Right ventricle myocardium superior (tissue), 1 donor: ENCODE measurements at places on chromosomes 1 and 21.

GRCh38 chr1:42815941-42816584 is 859 bp upstream of the ERMAP start:
- DNase-seq, result no peak

DNA sequence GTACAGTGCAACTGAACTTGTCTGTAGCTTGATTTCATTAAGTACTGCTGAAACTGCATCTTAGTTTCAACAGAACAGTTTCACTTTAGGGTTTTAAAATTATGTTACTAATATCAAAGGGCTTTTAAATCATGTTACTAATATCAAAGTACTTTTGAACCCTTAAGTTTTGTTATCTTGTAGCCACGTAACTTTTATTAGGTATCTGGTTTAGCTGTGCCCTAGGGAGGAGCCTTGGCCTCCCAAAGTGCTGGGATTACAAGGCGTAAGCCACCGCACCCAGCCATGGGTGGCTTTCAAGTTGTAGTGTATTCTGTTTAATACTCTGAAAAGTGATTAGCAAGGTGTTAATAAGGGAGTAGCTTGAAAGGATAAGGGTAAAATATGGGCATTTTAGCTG is 2.0 kb downstream of the KDM4A start:
- DNase-seq, result no peak

GRCh38 chr1:11364170-11364569 is 91.2 kb downstream of the UBIAD1 start:
- no peak for DNase-seq

- no peak for DNase-seq
Observed at GRCh38 chr1:186717286-186717685, 37.1 kb upstream of the PTGS2 start.

GRCh38 chr21:29305068-29305467 is 6.3 kb downstream of the BACH1 start:
- no peak for DNase-seq

DNA sequence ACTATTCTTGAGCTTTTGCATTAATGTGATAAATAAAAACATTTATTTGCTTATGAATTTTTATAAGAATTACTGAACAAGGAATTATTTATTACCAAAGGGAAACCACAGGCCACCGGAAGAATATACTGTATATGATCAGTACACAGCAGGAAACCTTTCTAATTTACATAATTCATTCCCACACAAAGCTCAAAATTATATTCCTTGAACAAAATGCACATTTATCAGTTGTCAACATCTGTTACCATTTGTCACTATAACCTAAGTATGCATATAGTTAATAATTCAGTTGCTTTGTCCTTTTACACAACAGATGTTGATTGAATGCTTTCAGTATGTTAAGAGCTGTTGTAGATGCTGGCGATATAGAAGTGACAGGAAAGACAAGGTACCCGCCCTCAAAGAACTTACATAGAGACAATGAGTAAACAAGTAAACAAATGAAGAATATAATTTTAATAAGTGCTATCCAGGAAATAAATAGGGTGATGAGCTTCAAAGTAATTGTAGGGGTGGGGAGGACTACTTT is 27.2 kb downstream of the VPS45 start:
- no peak for DNase-seq

- DNase-seq, result no peak
Observed at GRCh38 chr1:242184955-242185354, 186.1 kb upstream of the MAP1LC3C start.

DNA sequence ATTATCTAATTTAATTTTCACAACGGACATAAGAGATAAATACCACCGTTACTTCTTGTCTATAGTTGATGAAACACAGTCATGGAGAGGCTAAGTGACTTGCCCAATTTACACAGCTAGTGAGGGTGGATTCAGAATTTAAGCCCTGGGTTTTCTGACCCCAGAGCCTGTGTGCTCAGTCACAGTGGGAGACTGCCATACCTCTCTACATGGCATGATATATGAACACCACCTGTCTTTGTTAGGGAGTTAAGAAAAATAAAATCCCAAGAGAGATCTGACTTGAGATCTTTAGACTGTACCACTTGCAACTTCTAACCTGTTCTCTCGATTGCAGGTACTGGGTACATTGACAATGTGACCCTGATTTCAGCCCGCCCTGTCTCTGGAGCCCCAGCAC is 40.3 kb downstream of the LAMC2 start:
- DNase-seq, result no peak

- DNase-seq, result no peak
Observed at GRCh38 chr1:10957133-10957532, 55.3 kb upstream of the TARDBP start.

- DNase-seq, result no peak
Observed at GRCh38 chr21:34820051-34820450, 151.3 kb downstream of the CLIC6 start.

DNA sequence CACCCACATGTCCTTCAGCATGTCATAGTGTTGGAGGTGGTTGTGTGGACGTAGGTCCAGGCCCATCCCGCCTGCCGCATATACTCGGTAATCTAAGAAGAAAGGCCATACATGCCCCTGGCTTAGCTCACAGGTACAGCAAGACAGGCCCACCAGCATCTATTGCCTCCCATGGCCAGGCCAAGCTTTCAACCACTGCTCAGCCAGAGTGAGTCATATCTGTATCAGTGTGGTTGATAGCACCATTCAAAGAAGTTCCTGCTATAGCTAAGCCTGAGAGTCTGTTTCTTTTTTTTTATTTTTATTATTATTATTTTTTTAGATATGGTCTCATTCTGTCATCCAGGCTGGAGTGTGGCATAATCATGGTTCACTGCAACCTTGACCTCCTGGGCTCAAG is 17.0 kb downstream of the KLHDC8A start:
- DNase-seq, result no peak

DNA sequence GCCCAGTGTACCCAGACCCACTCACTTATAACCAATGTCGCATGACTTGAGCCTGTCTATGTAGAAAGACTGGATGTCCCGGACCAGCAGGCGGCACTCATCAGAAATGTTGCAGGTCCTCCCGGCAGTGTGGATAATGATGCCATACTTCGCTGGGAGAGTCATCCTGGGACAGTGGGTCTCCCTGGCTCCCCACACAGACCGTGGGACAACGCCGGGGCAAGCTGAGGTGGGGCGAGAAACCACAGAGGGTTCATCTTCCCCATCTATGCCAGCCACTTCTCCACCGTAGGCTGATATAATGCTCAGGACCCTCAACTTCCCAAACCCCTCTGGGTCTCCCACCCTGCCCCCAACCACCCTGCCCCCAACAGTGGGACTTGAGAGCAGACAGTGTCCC is 8.3 kb downstream of the PGLYRP4 start:
- DNase-seq, result no peak

- DNase-seq, result no peak
Observed at GRCh38 chr1:40183055-40183710, 22.0 kb downstream of the RLF start.

GRCh38 chr1:202619505-202619904 is 90.7 kb downstream of the SYT2 start:
- DNase-seq, result no peak

DNA sequence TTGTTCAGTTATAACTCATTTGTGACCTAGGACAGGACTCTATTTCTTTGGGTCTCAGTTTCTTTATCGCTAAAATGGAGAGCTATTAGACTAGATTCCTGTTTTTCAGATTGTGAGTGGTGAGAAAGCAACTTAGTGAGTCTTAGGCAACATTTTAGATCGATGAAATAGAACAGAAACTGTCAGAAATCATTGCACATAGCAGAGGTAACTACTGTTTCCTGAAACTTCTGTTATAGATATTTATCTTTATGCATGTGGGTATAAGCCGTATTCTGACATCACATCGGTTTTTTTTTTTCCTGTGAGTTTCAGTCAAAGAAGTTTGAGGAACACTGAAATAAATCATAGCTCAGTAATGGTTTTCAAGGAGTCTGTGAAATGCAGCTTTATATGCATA is 42.1 kb upstream of the DNAJC6 start:
- no peak for DNase-seq

DNA sequence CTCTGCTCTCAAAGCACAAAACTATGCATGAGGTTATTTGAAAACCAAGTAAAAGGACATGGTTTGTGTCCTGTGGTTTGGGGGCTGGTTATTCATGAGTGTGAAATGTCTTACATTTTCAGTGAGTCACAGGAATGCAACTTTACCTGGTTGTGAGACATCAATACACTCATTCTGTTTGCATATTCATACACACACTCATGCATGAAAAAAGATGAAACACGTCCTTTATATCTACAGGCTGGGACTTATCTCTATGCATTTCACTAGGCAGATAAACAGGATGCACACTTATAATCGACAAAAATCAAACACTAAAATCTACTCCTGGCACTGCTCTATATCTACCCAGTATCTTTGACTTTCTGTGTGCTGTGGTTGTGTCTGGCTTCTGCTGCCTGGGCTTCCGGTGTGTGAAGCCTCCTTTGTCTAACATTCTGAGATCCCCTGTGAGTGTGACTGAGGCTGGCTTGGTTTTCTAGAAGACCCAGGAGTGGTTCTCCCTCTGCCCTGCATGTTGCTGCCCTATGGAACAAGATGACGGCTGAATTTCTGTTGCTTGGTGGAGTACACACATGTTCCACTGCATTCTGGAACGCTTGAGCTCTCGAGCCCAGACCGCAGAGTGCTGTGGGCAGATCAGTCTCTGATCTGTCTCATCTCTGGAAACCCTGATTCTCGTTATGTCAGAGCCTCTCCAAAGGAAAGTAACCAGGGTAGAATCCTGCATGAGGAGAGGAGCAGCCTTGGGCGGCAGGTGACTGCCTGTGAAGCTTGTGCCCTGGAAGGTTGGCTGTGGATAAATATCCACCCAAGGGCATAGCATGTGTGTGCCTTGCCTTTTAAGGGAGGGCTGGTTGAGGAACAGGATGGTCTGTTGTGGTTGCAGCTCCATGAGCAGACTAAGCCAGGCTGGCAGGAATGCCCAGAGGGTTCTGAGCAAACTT is 19.7 kb upstream of the FASLG start:
- DNase-seq, result no peak

GRCh38 chr1:14443164-14443787 is 155.2 kb upstream of the KAZN start:
- DNase-seq, result no peak

- DNase-seq, result no peak
Observed at GRCh38 chr1:178102218-178102617, 8.3 kb downstream of the RASAL2 start.

GRCh38 chr1:30904191-30904961 is 4.2 kb downstream of the SDC3 start:
- no peak for DNase-seq

GRCh38 chr1:205204552-205204951 is 7.0 kb downstream of the DSTYK start:
- no peak for DNase-seq

DNA sequence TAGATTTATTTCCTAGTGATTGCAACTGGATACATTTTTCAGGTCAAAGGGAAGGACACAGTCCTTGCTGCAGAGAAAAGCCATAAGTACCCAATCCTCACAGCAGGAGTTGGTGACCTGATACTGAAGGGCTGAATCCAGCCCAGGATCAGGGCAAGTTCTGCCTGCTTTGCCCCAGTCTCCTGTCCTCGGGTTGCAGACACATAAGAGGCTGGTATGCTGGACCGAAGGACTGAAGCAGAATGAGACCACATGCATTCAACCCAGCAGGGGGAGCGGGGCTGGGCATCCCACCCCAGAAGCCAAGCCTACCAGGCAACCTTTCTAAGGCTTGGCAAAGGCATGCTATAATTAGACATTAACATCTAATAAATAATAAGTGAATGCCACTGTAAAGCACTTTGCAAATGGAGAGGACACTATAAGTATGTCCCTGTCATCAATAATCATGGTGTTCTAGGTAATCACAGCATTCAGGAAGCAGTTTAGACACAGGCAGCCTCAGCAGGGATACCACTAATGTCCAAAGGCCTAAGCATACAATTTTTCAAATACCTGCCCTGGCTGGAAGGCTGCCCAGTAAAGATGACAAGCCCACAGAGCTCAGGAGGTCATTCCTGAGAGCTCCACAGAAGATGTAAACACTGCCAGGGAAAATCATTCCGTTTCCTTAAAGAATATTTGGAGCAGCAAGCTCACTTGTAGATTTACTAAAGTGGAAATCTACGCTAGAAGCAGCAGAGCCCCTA is 47.6 kb downstream of the KRTAP19-8 start:
- DNase-seq, result no peak

- peak; percentile 53 for DNase-seq
Observed at GRCh38 chr1:184222652-184223052, 164.2 kb upstream of the C1orf21 start.

GRCh38 chr1:116107371-116107770 is 3.8 kb upstream of the MAB21L3 start:
- DNase-seq, result no peak

DNA sequence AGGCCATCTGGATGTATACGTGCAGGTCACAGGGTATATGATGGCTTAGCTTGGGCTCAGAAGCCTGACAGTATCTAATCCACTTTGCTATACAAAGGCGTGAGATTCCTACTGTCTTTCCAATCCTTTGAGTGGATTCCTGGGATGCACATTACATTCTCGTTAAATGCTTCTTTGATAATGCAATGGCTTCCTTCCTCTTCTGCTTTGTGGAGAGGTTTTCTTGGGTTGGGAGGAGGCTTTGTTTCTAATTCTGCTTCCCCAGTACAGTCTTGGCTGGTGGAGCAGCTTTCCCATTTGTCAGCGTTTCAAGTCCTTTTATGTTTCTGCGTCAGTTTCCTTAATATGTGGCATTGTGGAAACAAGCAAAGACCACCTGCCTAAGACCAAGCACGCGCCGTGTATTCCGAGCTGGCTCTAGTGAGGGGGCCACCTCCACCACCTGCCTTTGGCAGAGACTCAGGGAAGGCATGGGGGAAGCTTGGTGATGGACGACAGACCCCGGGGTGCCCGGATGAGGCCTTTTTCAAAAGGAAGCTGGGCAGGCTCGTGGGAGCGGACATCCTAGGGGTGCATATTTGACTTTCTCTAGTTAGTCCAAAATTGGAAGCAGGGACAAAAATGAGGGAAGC is 72.7 kb downstream of the WDR4 start:
- DNase-seq, result no peak

DNA sequence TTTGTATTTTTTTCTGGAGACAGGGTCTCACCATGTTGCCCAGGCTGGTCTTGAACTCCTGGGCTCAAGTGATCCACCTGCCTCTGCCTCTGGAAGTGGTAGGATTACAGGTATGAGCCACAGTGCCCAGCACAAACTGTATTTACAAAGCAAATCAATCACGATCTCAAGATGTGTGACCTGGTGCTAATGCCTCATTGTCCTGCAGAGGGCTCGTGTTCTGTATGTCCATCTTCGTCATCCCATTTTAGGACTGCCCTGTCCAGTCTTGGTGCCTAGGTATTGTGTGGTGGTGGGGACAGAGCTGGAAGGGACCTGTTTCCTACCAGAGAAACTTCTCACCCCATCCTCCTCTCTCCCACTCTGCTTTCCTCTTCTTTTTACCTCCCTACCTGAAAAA is 20.2 kb downstream of the PROK1 start:
- no peak for DNase-seq

DNA sequence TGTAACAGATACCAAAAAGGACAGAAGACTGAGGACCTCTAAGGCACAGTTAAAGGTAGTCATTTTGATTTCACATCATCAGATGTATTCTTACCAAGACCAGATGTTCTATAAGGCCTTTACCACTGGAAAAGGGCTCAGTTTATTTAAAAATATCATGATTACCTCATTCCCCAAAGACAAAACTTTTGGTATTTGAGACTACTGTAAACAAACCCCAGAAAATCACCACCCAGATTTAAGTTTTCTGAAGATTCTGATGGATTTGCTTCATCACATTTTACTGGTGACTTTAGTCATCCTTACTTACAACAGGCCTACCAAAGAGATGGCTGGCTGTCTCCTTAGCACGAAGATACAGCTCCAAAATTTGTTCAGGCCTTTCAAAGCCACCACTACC is 8.3 kb downstream of the ENAH start:
- DNase-seq, result no peak

- DNase-seq, result no peak
Observed at GRCh38 chr1:116110567-116111523, at the start of gene MAB21L3. Gene MAB21L3 (plus strand): TSS chr1:116111399. CDS start chr1:116112616, 1,217 bp downstream.
